ENCODE measurements at places on chromosomes 4 and X.

DNA sequence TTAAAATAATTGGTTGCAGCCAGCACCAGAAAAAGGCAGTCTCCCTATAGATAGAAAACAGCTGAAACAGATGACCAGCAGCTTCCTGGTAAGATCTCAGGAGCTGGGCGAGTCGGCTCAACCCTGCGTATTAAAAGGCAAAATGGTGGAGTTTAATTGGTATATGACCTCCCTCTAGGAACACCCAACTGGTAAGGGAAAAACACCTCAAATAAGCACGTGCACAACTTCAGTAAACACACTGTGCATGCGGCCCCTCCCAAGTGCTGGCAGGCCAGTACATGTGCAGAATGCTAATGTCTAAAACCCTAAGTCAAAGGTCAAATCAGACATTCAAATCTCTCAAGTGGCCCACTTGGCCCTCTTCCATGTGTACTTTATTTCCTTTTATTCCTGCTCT, 103.2 kb upstream of the PDE5A start:
- DNase-seq: no peak

GRCh38 chrX:69024931-69025330, 140.3 kb downstream of the PJA1 start:
- no peak for DNase-seq

GRCh38 chr4:89572224-89572858, 264.6 kb downstream of the SNCA start:
- DNase-seq: peak; percentile 23

DNA sequence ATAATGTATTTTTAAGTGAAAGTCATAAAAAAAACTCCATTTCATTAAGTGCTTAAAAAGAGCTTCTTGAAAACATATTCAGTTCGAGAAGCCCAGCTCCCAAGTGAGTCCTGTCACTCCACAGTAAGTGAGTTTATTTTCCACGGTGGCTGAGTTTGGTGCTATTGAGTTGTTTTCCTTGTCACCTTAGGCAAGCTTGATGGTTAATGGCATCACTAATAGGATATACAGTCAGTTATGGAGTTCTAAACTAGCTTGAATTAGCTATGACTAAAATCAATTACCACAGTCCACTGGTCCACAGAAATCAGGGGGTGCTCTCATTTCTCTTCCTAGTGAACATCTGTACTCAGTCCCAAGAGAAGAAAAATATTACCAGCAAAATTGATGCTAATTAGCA, 1526.2 kb upstream of the IGFBP7 start:
- DNase-seq: no peak

DNA sequence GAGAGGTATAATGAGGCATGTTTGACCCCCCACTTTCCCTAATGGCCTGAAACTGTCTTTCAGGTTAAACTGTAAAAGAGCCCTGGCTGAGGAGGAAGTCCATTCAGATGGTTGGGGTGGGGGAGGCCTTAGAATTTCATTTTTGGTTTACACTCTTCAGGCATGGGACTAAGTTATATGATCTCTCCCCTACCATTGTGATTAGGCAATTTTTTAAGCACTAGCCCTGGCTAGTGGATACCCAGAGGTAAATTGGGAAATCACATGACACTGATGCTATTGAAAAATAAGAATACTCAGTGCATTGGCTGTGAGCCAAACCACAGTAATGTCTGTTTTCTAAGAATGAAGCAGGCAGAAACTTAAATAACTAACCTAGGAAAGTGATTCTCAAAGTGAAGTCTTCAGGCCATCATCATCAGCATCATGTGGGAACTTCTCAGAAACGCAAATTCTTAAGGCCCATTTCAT, 149.7 kb downstream of the RRAGB start:
- DNase-seq: no peak

DNA sequence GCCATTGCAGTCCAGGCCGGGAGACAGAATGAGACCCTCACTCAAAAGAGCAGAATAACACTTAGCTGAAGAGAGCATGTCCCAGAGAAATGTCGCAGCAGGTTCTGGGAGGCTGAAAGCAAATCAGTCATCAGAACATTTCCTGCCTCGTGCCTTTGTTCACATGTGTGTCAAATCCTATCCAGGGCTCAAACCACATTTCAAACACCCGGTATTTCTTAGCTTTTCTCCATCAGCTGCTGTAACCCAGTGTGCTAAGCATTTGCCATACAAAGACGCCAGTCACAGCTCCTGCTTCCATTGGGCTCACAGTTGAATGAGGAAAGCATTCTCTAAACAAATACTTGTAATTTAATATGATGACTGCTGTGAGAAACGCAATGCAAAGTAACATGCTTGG, 6.0 kb downstream of the PALLD start:
- no peak for DNase-seq

DNA sequence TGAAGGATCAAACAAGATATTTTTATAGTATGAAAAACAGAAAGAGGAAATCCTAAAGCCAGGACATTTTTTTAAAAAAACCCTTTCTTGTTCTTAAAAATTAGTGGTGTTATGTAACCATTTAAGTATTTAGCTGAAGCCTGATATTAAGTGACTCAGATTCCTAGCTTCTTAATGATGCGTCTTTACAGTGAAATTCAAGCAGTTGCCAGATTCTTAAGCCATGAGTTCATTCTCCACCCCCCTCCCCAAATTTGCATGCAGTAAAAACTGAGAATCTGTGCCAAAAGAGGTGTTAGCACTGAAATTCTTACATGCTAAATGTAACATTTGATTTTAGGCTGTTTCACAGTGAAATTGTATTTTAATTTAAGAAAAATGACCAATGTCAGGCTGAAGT, 180.8 kb downstream of the RAPGEF2 start:
- DNase-seq: no peak

Data from LNCaP clone FGC (cell line).